ENCODE measurements at places on chromosomes 11 and 22.

DNA sequence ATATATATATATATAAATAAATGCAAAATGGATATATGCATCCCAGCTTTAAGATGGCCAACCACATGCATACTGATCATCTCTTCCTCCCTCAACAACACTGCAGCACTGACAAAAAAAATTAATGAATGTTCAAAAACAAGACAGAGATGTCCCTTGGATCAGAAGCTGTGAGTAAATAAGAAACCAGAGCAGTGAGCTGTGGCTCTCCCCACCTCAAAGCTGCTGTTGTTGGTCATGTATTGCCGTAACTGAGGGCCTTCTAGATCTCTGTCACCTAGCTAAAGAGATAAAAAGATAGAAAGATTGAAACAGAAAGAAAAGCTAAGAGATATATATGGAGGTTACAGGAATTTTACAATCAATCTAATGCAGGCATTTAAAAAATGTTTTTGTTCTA, 15.5 kb upstream of the TMEM135 start:
- H3K27ac ChIP-seq: no peak overlapping the region
- no peak for DNase-seq
- H3K27me3 ChIP-seq: no peaks in the 10 kb centered on the region
- no peak overlapping the region for H3K4me3 ChIP-seq
- 0 out of 2 replicates have a peak, but pooled peaks cover 3% of the 10 kb centered on the region for H3K36me3 ChIP-seq
- H3K4me1 ChIP-seq: no peaks in the 10 kb centered on the region

GRCh38 chr11:69398529-69399492, 82.7 kb upstream of the LINC01488 start:
- no peak overlapping the region for H3K27ac ChIP-seq
- no peaks in the 10 kb centered on the region for H3K4me1 ChIP-seq
- no peaks in the 10 kb centered on the region for H3K27me3 ChIP-seq
- H3K36me3 ChIP-seq: peaks cover 4% of the 10 kb centered on the region
- no peak for DNase-seq
- no peak overlapping the region for H3K4me3 ChIP-seq

GRCh38 chr11:44335052-44335760, 25.3 kb upstream of the ALX4 start:
- peak overlapping the region; percentile 21 for H3K4me3 ChIP-seq
- DNase-seq: no peak
- H3K4me1 ChIP-seq: no peaks in the 10 kb centered on the region
- H3K27ac ChIP-seq: no peak overlapping the region
- no peaks in the 10 kb centered on the region for H3K36me3 ChIP-seq

DNA sequence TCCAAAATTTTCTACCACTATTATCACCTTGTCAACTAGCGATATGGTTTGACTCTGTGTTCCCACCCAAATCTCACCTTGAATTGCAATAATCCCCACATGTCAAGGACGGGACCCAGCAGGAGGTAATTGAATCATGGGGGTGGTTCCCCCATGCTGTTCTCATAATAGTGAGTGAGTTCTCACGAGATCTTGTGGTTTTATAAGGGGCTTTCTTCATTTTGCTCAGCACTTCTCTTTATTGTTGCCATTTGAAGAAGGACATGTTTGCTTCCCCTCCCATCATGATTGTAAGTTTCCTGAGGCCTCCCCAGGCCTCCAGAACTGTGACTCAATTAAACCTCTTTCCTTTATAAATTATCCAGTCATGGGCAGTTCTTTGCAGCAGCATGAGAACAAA, 73.5 kb upstream of the ZC3H12C start:
- no peaks in the 10 kb centered on the region for H3K27me3 ChIP-seq
- H3K4me3 ChIP-seq: no peak overlapping the region
- H3K4me1 ChIP-seq: no peaks in the 10 kb centered on the region
- H3K27ac ChIP-seq: no peak overlapping the region
- no peaks in the 10 kb centered on the region for H3K36me3 ChIP-seq

DNA sequence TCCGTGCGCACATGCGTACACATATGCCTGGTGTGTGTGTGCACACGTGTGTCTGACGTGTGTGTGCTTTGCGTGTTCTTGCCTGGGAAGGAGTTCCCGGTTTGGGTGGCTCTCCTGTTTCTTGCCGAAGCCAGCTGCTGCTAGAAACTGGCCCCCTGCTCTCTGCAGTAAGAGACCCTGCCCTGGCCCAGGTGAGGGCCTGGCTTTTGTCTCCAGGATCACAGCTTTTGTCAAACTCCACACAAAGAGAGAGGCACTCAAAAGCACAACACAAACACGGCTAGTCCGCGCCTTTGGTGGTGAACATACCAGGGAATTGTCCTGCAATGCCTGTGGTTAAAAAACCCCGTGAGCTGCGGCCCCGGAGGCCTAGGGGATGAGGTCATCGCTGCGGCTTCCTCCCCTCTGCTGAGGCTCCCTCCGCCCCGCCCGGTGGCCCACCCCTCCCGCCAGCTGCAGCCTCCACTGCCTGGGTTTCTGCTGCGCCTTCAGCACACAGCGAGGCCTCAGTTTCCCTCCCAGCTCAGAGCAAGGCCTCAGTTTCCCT, 88.9 kb downstream of the KCNQ1 start:
- peak; percentile 88 for DNase-seq
- H3K4me3 ChIP-seq: no peak overlapping the region
- peaks cover 2% of the 10 kb centered on the region for H3K4me1 ChIP-seq
- H3K27me3 ChIP-seq: no peaks in the 10 kb centered on the region
- peak overlapping the region; percentile 2 for H3K27ac ChIP-seq

DNA sequence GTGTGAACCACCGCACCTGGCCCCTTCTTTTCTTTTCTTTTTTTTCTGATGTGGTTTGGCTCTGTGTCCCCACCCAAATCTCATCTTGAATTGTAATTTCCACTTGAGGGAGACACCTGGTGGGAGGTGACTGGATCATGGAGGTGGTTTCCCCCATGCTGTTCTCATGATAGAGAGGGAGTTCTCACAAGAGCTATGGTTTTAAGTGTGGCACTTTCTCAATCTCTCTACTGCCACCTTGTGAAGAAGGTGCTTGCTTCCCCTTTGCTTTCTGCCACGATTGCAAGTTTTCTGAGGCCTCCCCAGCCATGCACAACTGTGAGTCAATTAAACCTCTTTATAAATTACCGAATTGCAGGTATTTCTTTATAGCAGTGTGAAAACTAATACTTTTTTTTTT, 4.9 kb upstream of the TCN2 start:
- no peak overlapping the region for H3K27ac ChIP-seq
- DNase-seq: peak; percentile 44
- no peak overlapping the region for H3K4me3 ChIP-seq
- no peaks in the 10 kb centered on the region for H3K36me3 ChIP-seq
- H3K27me3 ChIP-seq: no peaks in the 10 kb centered on the region

DNA sequence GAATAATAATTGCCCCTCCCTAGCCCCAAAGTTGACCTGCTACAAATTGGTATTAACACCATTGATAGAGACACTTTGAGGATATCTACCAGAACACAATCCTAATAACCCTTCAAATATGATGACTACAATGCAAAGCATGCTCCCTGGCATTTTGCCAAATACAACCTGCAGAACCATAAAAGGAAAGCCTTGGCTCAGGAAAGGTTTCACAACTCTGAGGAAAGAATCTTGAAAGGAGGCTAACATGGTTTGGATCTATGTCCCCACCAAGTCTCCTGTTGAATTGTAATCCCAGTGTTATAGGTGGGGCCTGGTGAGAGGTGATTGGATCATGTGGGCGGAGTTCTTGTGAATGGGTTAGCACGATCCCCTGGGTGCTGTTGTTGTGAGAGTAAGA, 140.4 kb upstream of the ARHGAP42 start:
- H3K4me3 ChIP-seq: no peak overlapping the region
- H3K36me3 ChIP-seq: no peaks in the 10 kb centered on the region
- DNase-seq: no peak
- H3K27me3 ChIP-seq: no peaks in the 10 kb centered on the region

GRCh38 chr11:71364176-71364671, 84.0 kb downstream of the DHCR7 start:
- no peaks in the 10 kb centered on the region for H3K36me3 ChIP-seq
- H3K4me1 ChIP-seq: no peaks in the 10 kb centered on the region
- H3K27me3 ChIP-seq: no peaks in the 10 kb centered on the region
- H3K27ac ChIP-seq: no peak overlapping the region
- H3K4me3 ChIP-seq: no peak overlapping the region

GRCh38 chr11:74459584-74459983, 7.8 kb downstream of the KCNE3 start:
- no peaks in the 10 kb centered on the region for H3K4me1 ChIP-seq
- no peak overlapping the region for H3K27ac ChIP-seq
- no peak for DNase-seq
- H3K27me3 ChIP-seq: no peaks in the 10 kb centered on the region
- no peak overlapping the region for H3K4me3 ChIP-seq
- H3K36me3 ChIP-seq: peaks cover 2% of the 10 kb centered on the region

All from H9 (cell line).